Mammary microvascular endothelial cell (primary cell): ENCODE measurements at places on chromosomes 4 and X. TPM values are rescaled to one million over a fixed set of nuclear protein-coding genes. Genes with fewer than 3 reads are reported as not detected.

ENAM gene
- not detected in 2 replicates for total RNA-seq

TLR6 gene
- total RNA-seq: 1.3 and 1.4 TPM in 2 replicates

ADAM29 gene
- not detected in 2 replicates for total RNA-seq

F8A3 gene
- total RNA-seq: 5.9 and 6.1 TPM in 2 replicates

PABPC5 gene
- 0.44 and 0.47 TPM in 2 replicates for total RNA-seq

PITX2 gene
- 0.07 and 0.10 TPM in 2 replicates for total RNA-seq

NAA11 gene
- not detected in 2 replicates for total RNA-seq

HPGDS gene
- total RNA-seq: not detected in 2 replicates

NSG1 gene
- total RNA-seq: 2.4 and 2.7 TPM in 2 replicates

SYNPO2 gene
- 0.27 and 0.30 TPM in 2 replicates for total RNA-seq

BMX gene
- total RNA-seq: 13.5 and 14.0 TPM in 2 replicates

MGARP gene
- total RNA-seq: 0.69 and 0.93 TPM in 2 replicates

IRF2 gene
- total RNA-seq: 25.5 and 28.1 TPM in 2 replicates

GPC4 gene
- total RNA-seq: 0.13 and 0.15 TPM in 2 replicates

FAM199X gene
- total RNA-seq: 12.4 and 14.1 TPM in 2 replicates

CCDC160 gene
- not detected in 2 replicates for total RNA-seq

STPG2 gene
- total RNA-seq: 0.84 TPM in 1 of 2 replicates, not detected in the other

NALF2 gene
- 0.05 and 0.13 TPM in 2 replicates for total RNA-seq

NEIL3 gene
- total RNA-seq: 5.8 and 8.1 TPM in 2 replicates

RAI2 gene
- total RNA-seq: 2.7 and 2.9 TPM in 2 replicates

TLR10 gene
- total RNA-seq: not detected in 2 replicates

DCHS2 gene
- not detected in 2 replicates for total RNA-seq

HERC6 gene
- total RNA-seq: 23.6 and 34.6 TPM in 2 replicates

KLF8 gene
- total RNA-seq: 1.00 and 1.4 TPM in 2 replicates

TET2 gene
- total RNA-seq: 6.9 and 7.2 TPM in 2 replicates

GUCY1A1 gene
- total RNA-seq: 0.67 and 1.3 TPM in 2 replicates

CLGN gene
- 0.79 and 1.1 TPM in 2 replicates for total RNA-seq

CTAG1A gene
- not detected in 2 replicates for total RNA-seq

GABRE gene
- 1.7 and 2.4 TPM in 2 replicates for total RNA-seq

PGRMC1 gene
- 72.0 and 77.0 TPM in 2 replicates for total RNA-seq

PABPC4L gene
- total RNA-seq: 0.33 and 0.79 TPM in 2 replicates

RAB39B gene
- total RNA-seq: 0.05 TPM in 1 of 2 replicates, not detected in the other

CLIC2 gene
- total RNA-seq: 6.9 and 9.5 TPM in 2 replicates

MAGEB17 gene
- total RNA-seq: not detected in 2 replicates

CNKSR2 gene
- not detected in 2 replicates for total RNA-seq

HTN3 gene
- not detected in 2 replicates for total RNA-seq

MBNL3 gene
- total RNA-seq: 2.9 and 4.3 TPM in 2 replicates

USP51 gene
- 0.79 and 1.00 TPM in 2 replicates for total RNA-seq

TMEM187 gene
- 7.5 and 7.8 TPM in 2 replicates for total RNA-seq

SEC24B gene
- total RNA-seq: 19.1 and 23.0 TPM in 2 replicates

CLTRN gene
- 0.07 and 0.10 TPM in 2 replicates for total RNA-seq

FGB gene
- not detected in 2 replicates for total RNA-seq
